ENCODE measurements at places on chromosomes 3 and 15. TPM values are rescaled to one million over a fixed set of nuclear protein-coding genes. Genes with fewer than 3 reads are reported as not detected.

LSG1 gene
- 15.8 TPM for total RNA-seq

HRG gene
- total RNA-seq = not detected

GRCh38 chr3:161150001-161150525, 44.9 kb upstream of the B3GALNT1 start:
- no peaks in the 10 kb centered on the region for H3K36me3 ChIP-seq
- H3K4me3 ChIP-seq = no peak overlapping the region
- no peaks in the 10 kb centered on the region for H3K4me1 ChIP-seq
- H3K27me3 ChIP-seq = no peaks in the 10 kb centered on the region
- DNase-seq = no peak
- H3K27ac ChIP-seq = no peak overlapping the region

DNA sequence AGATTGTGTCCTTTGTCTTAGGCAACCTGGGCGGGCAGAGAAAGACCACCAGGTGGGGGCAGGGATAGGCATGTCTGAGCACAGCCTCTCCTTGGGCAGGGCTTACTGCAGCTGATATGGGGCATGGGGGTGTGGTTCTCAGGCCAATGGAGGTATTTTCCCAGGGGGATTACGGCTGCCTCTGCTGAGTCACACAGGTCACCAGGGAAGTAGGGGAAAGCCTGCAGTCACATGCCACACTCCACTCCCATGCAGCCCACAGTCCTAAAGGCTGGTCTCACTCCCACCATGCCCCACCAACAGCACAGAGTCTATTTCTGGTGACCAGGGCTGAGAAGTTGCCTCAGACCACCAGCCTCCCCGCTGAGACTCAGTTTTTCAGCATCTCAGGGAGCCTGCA, 466.4 kb downstream of the DIPK2A start:
- no peak overlapping the region for H3K4me3 ChIP-seq
- no peak overlapping the region for H3K27ac ChIP-seq
- no peaks in the 10 kb centered on the region for H3K36me3 ChIP-seq
- H3K27me3 ChIP-seq = no peaks in the 10 kb centered on the region
- DNase-seq = no peak
- H3K4me1 ChIP-seq = no peaks in the 10 kb centered on the region

DNA sequence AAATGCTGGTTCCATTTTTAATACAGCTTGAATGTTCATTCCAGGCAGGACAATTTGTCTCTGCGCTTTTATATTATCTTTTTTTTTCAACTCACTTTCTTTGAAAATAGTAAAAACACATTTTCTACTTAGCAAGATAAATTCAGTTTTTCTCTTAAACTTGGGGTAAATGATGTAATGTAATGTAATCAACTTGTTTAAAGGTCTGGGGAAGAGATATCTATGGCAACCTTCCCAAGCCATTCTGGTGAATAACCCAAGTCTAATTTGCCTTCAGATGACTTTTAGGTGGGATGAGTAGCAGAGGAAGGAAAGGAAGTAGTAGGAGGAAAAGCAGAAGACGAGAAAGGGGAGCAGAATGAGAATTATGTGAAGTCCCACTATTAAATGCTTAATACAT, 335.1 kb downstream of the SV2B start:
- no peak overlapping the region for H3K4me3 ChIP-seq
- H3K36me3 ChIP-seq = no peaks in the 10 kb centered on the region
- H3K27ac ChIP-seq = no peak overlapping the region
- H3K4me1 ChIP-seq = no peaks in the 10 kb centered on the region
- no peaks in the 10 kb centered on the region for H3K27me3 ChIP-seq
- DNase-seq = no peak

DNA sequence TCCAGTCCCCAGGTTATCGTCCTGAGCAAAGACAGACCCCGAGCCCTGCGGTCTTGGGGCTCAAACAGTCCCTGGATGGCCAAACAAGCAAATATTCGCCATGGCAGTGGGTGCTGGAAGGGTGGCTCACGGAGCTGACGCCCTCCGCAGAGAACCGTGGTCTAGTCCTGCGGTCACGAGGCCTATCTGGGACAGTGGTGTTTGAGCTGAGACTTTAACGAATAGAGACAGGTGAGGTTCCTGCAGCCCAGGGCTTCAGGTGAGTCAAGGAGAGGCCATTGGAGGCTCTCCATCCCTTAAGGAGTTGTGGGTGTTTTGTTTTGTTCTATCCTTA, 399 bp upstream of the SUCLG2 start:
- H3K4me3 ChIP-seq = peak overlapping the region; percentile 30
- no peaks in the 10 kb centered on the region for H3K36me3 ChIP-seq
- H3K4me1 ChIP-seq = peaks cover 27% of the 10 kb centered on the region
- DNase-seq = no peak
- peak overlapping the region; percentile 91 for H3K27ac ChIP-seq
- H3K27me3 ChIP-seq = no peaks in the 10 kb centered on the region

DNA sequence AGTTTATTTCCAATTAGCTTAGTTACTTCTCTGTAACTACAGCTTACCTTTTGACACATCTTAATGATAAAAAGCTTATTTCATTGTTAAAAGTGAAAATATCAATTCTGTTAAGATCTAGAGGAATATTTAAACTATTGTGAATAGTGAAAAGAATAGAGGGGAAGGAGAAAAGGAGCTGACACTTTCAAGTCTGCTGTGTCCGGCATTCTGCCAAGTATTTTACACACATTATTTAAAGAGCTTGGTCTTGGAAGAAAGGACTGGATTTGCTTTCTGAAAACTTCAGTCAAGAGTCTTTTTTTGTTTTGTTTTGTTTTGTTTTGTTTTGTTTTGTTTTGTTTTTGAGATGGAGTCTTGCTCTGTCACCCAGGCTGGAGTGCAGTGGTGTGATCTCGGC, 34.8 kb downstream of the CCDC80 start:
- no peaks in the 10 kb centered on the region for H3K27me3 ChIP-seq
- H3K27ac ChIP-seq = no peak overlapping the region
- no peak for DNase-seq
- no peaks in the 10 kb centered on the region for H3K4me1 ChIP-seq
- H3K4me3 ChIP-seq = no peak overlapping the region
- no peaks in the 10 kb centered on the region for H3K36me3 ChIP-seq
